ENCODE measurements at places on chromosomes 2 and 18.
A peak's percentile ranks its signal among the peaks of the same experiment; 100 is the strongest.

GRCh38 chr18:40035966-40036365 is 1919.1 kb upstream of the PIK3C3 start:
- DNase-seq = no peak

- DNase-seq = peak; percentile 89
Measured at GRCh38 chr2:208025037-208025813, at the start of gene PLEKHM3. Gene PLEKHM3 (minus strand): TSS chr2:208025527. CDS start chr2:208001639, 23,888 bp downstream.

GRCh38 chr18:2913398-2914005 is 66.7 kb downstream of the EMILIN2 start:
- DNase-seq = no peak

- no peak for DNase-seq
Measured at GRCh38 chr2:23385351-23385747, 370 bp downstream of the KLHL29 start.

GRCh38 chr2:196983934-196984333 is 57.4 kb upstream of the PGAP1 start:
- DNase-seq = no peak

DNA sequence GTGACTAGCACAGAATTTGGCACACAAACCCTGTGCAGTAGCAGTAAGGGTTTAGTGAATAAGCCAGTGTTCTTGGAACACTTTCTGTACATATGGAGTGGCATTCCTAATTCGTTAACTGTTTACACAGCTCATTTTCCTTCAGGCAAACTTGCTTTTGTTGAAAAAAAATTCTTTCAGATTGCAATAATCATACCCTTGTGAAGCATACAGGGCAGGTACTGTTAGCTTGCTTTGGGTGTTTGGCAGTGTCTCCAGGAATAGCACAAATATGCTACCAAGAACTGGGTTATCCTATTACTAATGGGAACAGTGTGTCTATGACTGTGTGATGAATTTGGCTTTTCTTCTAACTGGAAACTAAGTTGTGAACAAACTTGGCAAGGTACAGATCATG is 33.4 kb downstream of the UGP2 start:
- no peak for DNase-seq

GRCh38 chr2:106296182-106296815 is 102.2 kb upstream of the UXS1 start:
- no peak for DNase-seq
